ENCODE measurements at places on chromosomes 1 and 21. TPM values are rescaled to one million over a fixed set of nuclear protein-coding genes. Genes with fewer than 3 reads are reported as not detected.

- no peak for DNase-seq
Observed at GRCh38 chr1:17185485-17185860, 19.5 kb upstream of the PADI1 start.

DNA sequence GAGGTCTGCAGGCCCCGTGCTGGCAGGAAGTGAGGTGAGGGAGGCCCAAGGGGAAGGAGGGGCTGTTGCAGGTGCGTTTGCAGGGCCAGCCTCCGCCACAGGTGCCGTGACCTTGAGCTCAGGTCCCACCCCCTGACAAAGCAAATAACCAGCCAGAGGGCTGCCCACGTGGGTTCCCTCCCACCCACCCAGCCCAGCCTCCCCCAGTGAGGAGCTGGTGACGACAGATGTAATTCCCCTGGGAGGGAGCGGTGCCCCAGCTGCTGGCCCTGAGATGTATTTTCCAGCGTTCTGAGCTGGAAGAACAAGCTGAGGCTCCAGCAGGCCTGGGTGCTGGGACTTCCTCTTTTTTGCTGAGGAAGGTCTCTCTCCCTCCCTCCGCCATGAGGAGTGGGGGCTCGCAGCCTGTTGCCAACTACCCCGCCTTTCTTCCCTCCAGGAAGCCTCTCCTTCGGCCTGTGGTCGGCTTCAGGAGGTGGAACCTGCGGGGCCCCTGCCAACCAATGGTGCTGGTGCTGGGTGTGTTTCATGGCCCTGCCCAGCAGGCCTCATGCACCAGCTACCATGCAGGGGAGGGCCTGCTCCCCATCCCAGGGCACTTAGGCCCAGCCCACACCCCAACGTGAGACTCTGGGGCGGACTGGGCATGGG is 153.2 kb downstream of the PRDM16 start:
- no peak for DNase-seq

- DNase-seq: no peak
Observed at GRCh38 chr1:238324211-238324864, 433.6 kb upstream of the ZP4 start.

The TCHH gene
- total RNA-seq: 0.86 TPM

- DNase-seq: no peak
Observed at GRCh38 chr1:212718499-212718898, 18.9 kb upstream of the BATF3 start.

DNA sequence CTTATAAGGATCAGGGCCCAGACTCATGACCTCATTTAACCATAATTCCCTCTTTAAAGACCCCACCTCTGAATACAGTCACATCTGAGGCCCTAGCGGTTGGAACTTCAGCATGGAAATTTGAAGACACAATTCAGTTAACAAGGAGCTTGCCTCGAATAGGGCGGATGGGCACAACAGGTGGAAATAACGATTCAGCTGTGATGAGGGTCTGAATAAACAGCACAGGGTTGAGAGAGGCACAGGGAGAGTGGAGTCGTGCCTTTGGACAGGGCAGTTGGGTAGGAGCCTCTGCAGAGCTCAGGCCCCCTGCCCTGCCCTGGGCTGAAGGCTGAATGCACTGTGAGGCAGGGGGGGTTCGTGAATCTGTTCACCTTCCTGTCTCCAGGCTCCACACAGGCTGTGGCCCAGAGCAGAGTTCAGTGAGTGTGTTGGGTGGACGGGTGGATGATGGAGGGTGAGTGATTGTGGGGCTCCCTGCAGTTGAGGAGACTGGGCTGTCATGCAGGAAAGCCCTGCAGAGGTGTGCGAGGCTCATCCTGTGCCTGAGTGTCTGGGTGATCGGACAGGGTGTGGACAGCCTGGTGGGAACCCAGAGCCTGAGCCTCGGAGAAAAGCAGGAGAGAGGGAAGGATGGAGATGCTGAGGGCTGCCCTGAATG is 243.1 kb downstream of the FOXD2 start:
- DNase-seq: no peak

The TAS1R1 gene
- not detected for total RNA-seq

GRCh38 chr1:17930635-17931034 is 175.5 kb downstream of the ACTL8 start:
- DNase-seq: no peak

- peak; percentile 68 for DNase-seq
Observed at GRCh38 chr21:25561668-25562641, 45.3 kb downstream of the MRPL39 start.

DNA sequence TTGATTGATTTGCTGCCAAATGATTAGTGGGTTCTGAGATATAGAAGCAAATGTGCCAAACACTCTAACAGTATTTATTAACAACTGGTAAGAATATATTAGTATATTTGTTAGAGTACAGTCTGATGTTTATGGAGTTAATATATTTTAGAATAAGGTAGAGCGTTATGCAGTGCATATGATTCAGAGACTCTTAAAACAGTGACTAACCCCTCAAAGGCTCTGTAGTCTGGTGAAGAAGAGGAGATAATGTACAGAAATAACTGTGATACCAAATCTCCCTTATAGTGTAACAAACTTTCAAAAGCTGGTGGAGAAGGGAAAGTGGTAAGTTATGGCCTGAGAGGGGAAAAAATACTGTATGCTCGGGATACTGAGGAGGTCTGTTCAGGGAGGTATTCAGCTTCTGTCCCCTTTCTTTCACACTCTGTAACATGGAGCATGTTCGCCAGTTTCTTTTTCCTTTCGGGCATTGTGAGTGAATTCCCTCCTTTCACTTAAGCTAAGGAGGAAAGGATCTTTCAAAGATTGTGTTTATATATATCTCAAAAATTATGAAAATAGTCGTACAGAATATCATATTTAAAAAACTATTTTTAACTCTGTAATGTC is 121.2 kb downstream of the ADGRL2 start:
- DNase-seq: peak; percentile 8

The MAP1LC3C gene
- 3.4 TPM for total RNA-seq

The PLA2G2F gene
- total RNA-seq: not detected

The ITLN1 gene
- not detected for total RNA-seq

The KCNT2 gene
- total RNA-seq: 5.9 TPM

DNA sequence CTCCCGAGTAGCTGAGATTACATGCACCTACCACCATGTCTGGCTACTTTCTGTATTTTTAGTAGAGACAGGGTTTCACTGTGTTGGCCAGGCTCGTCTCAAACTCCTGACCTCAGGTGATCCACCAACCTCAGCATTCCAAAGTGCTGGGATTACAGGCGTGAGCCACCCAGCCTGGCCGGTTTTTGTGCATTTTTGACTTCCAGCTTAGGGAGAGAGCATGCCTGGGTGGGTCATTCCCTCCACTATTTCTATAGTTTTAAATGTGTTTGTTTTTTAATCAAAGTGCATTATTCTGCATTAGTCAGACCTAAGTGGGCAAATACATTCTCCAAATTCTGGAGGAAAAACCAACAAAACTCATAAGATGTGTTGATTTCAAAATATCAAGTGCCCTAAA is 207.4 kb upstream of the NRIP1 start:
- DNase-seq: peak; percentile 38

- peak; percentile 16 for DNase-seq
Observed at GRCh38 chr1:43435146-43436145, 18.3 kb downstream of the HYI start.

The CLCA4 gene
- not detected for total RNA-seq

The UTS2 gene
- not detected for total RNA-seq

All from astrocyte (in vitro differentiated cells and primary cell).